ENCODE measurements at places on chromosomes 16 and 17.

GRCh38 chr17:70295731-70296130 lies 126.4 kb downstream of the KCNJ2 start:
- DNase-seq, result no peak

DNA sequence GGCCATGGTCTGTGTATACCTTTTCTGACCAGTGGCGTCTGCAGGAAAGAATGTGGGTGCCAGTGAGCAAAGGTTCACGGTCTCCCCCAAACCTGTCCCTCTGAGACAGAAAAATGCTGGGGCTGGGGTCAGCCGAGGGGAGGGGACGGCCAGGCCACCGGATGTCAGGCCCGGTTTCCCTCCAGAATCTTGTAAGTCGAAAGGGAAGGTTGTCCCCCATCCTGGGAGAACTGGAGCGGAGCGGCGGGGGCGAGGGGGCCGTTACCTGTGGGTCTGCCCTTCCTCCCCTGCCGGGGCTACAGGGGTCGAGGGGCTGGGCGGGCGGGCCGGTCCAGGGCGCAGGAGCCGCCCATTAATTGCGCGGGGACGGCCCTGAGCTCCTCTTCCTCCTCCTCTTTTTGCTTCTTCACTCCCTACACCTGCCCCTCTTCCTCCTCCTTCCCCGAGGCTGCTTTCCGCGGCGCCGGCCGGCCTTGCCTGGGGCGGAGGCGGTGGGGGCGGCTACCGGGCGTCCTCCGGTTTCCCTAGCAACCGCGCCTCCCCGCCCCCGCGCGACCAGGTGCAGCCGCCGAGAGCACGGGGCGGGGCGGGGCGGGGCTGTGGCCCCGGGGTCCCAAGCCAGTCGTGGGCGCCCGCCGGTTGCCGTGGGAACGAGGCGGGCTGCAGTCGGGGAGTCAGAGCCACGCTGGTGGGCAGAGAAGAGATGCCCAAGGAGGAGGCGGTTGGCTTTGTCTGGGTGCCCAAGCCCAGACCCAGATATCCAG lies at the start of gene MARCHF10:
Gene MARCHF10, minus strand, starts transcription at position 503 of the 764 bp plus-strand sequence. CDS start 6,579 bp downstream, outside the sequence.
- no peak for DNase-seq

- no peak for DNase-seq
Measured at GRCh38 chr16:4378999-4379690, 7.5 kb downstream of the VASN start.

DNA sequence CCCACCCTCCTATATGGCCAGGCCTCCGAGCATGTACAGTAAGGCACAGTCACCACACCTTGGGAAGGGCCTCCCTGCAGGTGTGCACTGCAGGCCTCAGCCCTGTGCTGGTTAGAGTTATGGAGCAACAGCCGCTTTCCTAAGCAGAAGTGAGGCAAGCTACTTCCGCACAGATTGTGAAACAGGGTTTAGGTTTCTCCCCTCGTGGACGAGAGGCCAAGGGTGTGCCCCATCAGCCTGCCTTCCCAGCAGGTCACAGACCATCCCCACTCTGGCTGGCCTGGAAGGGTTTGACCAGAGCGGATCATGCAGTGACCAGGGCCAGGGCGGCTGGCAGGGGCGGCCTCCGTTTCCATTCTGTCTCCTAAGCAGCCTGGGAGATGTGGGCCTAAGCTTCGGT lies 4.7 kb downstream of the MSRB1 start:
- no peak for DNase-seq

DNA sequence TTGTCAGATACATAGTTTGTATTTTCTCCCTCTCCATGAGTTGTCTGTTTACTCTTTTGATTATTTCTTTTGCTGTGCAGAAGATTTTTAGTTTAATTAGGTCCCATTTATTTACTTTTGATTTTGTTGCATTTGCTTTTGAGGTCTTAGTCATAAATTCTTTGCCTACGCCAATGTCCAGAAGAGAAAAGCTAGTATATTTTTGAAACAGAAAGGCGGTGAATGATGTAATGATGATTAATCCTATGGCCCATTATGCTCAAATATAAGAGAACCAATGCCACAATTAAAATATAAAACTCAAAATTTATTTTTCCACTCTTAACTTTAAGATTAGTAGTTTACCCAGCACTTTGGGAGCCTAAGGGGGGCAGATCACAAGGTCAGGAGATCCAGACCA lies 59.8 kb upstream of the SMIM36 start:
- no peak for DNase-seq

GRCh38 chr17:56973520-56973919 lies 4.4 kb upstream of the SCPEP1 start:
- DNase-seq, result no peak

- DNase-seq, result no peak
Measured at GRCh38 chr17:55274355-55275255, 9.8 kb downstream of the HLF start.

DNA sequence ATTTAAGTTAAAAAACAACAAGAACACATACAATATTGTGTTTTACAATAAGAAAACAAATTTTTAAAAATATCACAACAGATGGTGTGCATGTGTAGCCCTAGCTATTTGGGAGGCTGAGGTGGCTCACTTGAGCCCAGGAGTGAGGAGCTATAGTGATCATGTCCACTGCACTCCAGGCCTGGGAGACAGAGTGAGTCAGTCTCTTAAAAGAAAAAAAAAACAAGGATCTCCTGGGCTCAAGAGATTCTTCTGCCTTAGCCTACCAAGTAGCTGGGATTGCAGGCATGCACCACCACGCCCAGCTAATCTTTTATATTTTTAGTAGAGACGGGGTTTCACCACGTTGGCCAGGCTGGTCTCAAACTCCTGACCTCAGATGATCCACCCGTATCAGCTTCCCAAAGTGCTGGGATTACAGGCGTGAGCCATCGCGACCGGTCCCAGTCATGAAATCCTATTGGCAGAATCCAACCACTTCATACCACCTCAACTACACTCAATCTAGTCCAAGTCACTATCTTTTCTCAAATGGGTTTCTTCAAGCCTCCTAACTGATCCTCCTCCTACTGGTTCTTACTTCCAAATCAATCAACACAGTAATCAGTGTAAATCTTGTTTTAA lies 55.0 kb downstream of the STH start:
- DNase-seq, result no peak

DNA sequence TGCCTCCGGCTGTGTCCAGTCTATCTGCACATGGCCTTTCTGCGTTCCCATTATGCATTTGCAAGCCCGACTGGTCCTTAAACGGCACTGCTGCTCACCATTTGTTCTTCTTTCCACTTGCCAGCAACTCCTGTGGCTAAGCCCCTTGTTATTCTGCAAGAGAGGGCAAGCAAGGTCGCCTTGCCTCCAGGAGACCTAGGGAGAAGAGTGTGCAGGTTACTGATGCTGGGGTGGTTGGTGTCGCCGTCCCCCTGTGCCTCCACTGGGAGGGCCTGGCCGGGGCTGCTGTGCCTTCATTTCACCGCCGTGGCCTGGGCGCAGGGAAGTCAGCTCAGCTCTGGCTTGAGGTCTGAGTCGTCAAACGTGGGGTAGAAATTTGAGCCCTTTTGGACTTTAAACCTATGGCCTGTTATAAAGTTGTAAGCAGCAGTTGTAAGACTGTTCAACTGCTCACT lies 12.7 kb downstream of the SLC6A4 start:
- DNase-seq, result no peak

DNA sequence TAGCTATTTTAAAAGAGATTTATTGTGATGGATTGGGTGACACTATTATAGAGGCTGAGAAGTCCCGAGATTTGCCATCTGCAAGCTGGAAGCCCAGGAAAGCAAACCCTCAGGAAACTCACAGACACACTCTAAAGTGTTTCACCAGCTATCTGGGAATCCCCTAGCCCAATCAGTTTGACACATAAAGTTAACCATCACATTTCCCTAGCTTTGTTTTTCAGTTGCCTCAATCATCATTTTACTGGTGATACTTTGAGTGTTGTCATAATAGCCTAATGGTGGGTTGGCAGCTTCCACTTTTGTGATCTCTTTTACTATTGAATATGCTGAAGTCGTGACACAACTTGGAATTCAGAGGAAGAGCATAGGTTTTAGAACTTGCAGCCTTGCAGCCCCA lies 1.8 kb downstream of the SGF29 start:
- no peak for DNase-seq

Data from hematopoietic multipotent progenitor cell treated with erythropoietin and hydrocortisone succinate and interleukin-3 and kit ligand, for 8 days (in vitro differentiated cells).